CD4-positive, alpha-beta T cell treated with Interleukin-17A for 1 hour (primary cell): ENCODE measurements at places on chromosomes 1 and 21.
A peak's percentile ranks its signal among the peaks of the same experiment; 100 is the strongest.

GRCh38 chr21:35838350-35838749 is 222.0 kb downstream of the SETD4 start:
- no peak for DNase-seq

GRCh38 chr1:151362308-151363155 is 10.0 kb downstream of the SELENBP1 start:
- DNase-seq, result no peak

GRCh38 chr1:236685917-236686814 is at the start of gene ACTN2:
ACTN2 (plus strand) TSS chr1:236686499; CDS start chr1:236686674, 175 bp downstream.
- DNase-seq, result peak; percentile 52

DNA sequence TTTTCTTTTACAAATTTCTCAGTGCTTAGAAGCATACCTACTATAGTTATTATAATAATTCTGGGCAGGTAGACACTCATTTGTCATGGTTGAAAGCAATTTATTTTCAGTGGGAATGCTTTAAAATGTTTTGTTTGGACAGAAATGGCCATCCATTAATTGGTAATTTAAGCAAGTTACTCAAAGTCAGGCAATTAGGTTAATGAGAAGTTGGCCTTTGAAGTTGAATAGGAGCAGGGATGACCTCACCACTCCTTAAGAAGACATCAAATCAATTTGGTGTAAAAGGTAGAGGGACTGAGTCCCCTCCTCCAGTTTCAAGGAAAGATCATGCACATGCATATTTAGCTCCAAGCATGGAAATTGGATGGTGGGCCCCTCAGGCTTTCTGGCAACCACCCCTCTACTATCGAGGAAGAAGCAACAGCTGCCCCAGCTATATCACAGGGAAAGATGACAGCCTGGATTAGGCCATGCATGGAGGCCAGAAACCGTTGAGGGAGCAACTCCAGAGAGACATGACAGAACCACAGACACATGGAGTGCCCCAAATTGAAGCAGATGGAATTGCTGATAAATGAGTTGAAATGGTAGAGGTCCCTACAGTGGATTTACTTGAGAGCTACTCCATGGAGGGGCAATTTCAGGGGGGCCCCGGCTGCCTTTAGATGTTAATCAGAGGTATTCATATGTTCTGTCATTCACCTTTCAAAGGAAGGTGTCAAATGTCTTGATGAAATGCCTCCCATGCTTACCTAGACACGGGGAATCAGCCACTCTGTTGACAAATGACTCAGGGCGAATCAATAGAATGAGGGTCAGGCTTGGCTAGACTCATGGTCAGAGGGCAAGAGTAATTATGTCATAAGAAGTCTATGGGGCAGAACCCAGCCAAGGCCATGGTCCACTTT is 26.7 kb downstream of the HLX start:
- no peak for DNase-seq

DNA sequence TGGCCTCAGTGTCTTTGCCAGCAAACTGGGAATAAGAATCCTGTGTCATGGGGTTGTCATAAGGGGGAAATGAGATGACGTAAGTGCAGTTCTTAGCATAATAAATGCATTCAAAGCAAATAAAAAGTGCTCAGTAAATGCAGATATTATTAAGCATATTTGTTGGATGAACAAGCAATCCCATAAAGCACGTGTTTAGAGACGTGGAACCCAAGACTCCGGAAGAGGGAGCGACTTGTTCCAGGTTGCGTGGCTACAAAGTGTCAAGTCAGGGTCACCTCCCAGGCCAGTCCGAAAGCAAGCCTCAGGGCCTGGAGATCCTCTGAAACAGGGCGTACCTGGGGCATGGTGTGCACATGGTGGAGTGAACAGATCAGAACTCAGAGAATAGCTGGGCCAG is 58.0 kb upstream of the LAPTM5 start:
- DNase-seq, result no peak

DNA sequence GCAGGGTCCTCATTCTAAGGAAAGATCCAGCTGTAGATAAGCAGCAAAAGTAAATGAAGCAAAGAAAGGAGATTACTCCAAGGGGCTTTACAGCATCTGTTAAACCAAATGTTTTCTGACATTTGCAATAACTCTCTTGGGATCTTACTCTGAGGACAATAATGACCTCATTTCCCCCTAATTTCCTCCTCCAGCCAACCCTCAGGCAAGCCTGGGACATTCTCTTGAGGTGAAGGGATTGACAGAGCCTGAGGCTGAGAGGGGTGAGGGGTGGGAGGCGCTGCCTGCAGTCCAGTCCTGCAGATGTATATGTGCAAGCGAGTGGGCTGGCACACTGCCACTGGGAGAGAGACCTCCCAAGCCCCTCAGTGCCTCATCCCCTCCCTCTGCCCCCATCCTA is 40.5 kb upstream of the NEK2 start:
- no peak for DNase-seq

- no peak for DNase-seq
Measured at GRCh38 chr1:33322870-33323585, 2.1 kb upstream of the A3GALT2 start.

- DNase-seq, result no peak
Measured at GRCh38 chr1:109659997-109660690, 4.2 kb downstream of the GSTM4 start.

- no peak for DNase-seq
Measured at GRCh38 chr1:23214640-23215039, 2.7 kb downstream of the HTR1D start.

- no peak for DNase-seq
Measured at GRCh38 chr1:205797168-205797567, 15.8 kb downstream of the SLC41A1 start.

GRCh38 chr1:983798-984475 is 2.0 kb upstream of the PERM1 start:
- peak; percentile 60 for DNase-seq

GRCh38 chr1:205939690-205940330 is 3.4 kb downstream of the SLC26A9 start:
- DNase-seq, result no peak

GRCh38 chr1:226325178-226325577 is 16.2 kb upstream of the LIN9 start:
- no peak for DNase-seq

DNA sequence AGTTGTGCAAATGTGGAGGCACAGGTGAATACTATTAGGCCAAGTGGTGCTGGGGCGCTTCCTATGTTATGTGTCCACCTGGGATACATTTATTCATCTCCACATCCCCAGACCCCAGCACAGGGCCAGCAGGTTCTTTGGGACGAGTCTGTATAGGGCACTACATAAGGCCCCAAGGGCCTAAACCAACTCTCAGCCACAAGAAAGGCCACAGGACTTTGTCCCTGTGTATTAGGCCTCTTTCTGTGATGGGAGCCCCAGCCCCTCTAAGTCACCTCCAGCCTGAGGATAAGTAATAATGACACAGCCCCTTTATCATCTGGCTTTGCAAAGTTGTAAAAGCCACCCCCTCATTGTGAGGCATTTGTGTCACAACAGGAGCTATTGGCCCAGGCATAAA is 79.2 kb upstream of the CD1D start:
- no peak for DNase-seq

GRCh38 chr21:19981938-19982337 is 1016.3 kb upstream of the NCAM2 start:
- no peak for DNase-seq

DNA sequence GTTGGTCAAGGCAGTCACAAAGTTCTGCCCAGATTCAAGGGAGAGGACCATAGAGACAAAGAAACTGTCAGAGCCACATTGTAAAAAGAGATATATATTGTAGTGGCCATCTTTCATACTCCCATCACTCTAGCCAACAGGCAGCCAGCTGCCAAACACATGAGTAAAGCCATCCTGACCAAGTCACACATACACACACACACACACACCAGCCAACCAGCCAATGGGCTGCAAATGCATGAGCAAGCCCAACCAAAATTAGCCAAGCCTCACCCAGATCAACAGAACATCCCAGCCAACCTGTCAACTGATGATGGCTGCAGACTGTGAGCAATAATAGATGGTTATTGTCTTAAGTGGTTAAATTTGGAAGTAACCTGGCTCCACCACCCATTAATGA is 120.7 kb downstream of the SEC16B start:
- no peak for DNase-seq

DNA sequence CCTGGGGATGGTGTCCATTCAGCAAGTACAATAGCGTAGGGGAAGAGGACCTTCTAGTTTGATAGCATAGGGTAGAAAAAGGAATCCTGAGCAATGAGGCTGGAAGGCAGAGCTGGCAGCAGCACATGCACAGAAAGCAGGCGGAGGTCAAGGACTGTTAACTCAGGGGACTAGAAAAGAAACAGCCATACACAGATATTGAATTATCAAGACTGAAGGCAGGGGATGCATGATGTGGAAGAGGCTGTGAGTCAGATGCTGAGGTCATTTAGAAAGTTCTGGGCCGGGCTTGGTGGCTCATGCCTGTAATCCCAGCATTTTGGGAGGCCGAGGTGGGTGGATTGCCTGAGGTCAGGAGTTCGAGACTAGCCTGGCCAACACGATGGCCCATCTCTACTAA is 65.6 kb downstream of the OPTC start:
- DNase-seq, result no peak

DNA sequence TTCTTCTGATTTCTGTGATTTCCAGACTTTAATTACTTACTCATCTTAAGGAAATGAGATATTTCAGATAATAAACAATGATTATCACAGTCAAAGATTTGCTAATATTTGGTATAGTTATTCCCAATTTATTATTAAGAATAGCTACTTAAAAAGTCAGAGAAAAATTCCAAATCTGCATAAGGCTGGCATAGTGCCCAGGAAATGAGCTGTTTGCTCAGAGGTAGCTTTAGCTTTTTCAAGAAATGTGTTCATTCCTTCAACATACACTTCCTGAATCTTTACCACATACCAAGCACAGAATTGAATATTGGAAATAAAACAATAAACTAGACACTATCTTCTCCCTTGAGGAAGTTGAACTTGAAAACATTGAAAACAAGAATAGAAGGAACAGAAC is 44.3 kb upstream of the KCNK1 start:
- DNase-seq, result no peak

DNA sequence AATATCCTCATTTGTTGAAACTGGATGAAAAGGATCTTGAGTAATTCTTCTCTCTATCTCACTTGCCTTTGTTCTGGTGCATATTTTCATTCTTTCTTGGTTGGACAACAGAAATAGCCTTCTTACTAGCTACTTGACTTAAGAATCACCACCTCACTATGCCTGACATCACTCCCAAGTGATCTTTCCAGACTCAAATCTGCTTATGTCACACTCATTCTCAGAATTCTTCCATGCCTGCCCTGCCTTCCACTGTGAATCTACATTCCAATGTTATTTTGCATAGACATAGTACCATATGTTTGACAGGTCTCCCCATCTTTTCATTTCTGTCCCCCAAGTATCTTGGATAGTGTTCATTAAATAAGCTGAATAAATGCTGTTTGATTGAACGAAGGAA is 78.5 kb upstream of the DPYD start:
- DNase-seq, result no peak

GRCh38 chr21:42525029-42525581 is 11.5 kb downstream of the SLC37A1 start:
- no peak for DNase-seq

DNA sequence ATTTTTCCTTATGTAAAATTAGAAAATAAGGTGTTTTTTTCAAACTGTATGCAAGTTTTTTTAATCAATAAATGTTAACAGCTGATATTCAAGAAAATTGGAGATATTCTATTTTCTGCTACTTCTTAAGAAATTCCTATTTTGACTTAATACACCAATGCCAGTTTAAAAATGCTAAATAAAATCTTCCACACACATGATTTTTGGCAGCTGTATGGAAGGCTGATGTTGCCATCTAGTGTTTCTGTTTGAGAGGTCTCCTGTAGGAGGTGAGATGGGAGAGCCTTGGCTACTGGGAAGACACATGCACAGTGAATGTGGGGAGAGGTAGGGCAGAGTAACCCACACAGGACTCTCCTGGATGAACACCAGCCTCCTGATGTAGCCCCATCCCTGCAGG is 29.2 kb upstream of the OR2B11 start:
- peak; percentile 69 for DNase-seq

DNA sequence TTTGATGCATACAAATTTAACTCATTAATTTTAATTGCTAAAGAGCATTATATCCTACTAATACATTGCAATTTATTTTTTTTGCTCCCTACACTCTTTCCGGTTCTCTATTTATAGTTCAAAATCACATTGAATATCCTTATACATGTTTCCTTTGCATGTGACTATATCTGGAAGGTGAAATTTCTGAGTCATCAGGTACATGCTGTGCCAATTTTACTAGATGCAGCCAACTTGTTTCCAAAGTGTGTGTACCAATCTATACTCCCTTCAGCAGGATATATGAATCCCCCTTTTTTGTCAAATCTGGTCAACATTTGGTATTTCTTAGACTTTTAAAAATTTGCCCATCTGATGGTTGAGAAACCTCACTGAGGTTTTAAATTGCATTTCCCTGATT is 602.9 kb upstream of the CAMK1G start:
- no peak for DNase-seq

DNA sequence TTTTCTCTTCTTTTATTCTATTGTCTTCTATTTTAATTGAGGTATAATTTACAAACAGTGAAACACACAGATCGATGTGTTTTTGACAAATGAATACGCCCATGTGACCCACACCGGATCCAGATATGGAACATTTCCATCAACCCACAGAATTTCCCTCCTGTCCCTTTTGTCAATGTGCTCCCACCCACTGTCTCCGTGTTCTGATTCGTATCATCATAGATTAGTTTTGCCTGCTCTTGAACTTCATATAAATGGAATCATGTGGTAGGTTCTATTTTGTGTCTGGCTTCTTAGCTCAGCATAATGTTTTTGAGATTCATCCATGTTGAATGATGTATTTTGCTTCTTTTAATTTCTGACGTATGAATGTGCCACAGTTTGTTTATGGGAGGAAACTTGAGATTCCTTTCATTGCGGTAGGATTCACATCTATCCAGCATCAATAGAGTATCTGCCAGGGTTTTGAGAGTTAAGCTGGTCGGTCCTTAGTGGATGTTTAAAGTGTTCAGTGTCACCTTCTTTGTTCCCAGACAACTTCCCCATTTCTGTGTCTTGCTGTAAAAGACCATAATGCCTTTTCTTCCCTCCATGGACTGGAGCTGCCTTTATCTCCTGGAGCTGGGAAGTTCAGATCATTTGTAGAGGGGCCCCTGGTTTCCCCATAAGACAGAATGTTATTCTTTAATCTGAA is 14.7 kb downstream of the NAV1 start:
- DNase-seq, result no peak

GRCh38 chr1:206696812-206697585 is 12.3 kb downstream of the MAPKAPK2 start:
- DNase-seq, result no peak

- no peak for DNase-seq
Measured at GRCh38 chr21:18840239-18840638, 436.7 kb upstream of the TMPRSS15 start.

DNA sequence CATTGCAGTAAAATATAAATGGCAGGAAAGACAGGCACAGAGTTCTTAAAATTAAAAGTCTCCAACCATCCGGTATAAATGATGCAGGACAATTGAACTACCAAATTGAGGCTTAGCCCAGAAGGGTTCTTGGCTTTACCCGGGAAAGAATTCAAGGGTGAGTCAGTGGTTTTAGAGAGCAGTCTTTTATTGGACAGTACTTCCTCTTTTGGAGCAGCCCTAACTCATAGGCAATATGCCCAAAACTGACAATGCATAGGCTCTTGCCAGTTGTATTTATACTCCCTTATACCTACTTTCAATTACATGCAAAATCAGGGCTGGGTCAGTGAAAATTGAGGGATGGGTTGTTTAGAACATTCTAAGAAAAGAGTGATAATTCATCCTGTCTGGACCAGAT is 1628.9 kb upstream of the PRMT6 start:
- no peak for DNase-seq

GRCh38 chr1:203290261-203291089 is 14.8 kb upstream of the BTG2 start:
- peak; percentile 98 for DNase-seq

- DNase-seq, result peak; percentile 66
Measured at GRCh38 chr1:234980645-234981396, 147.8 kb downstream of the TOMM20 start.
